ENCODE measurements at places on chromosomes 7 and 10.

GRCh38 chr7:15998617-15999016, 312.1 kb upstream of the MEOX2 start:
- DNase-seq: no peak

DNA sequence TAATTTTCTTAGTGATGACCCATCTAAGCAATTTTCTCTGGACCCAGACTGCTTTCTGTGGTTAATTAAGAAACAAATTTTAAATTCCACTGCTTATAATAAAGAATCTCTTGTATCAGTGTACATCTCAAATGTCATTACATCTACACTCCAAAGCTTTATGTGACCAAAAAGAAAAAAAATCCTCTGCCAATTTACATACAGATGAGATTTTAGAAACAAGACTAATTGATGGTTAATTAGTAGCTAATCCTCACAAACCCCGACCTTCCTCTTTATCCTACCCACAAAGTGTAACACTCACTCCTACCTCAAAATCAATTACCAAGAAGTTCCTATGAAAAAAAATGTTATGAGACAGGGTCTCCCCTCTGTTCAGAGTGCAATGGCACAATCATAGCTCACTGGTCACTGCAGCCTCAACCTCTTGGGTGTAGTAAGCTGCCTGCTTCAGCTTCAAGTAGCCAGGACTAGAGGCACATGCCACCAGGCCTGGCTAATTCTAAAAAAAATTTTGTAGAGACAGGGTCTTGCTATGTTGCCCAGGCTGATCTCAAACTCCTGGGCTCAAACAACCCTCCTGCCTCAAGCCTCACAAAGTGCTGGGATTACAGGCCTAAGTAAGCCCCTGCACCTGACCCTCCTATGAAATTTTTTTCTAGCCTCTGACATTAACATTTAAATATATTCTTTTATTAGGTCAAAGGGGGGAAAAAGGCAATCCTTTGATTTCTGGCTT, 14.8 kb downstream of the KIF5B start:
- no peak for DNase-seq

- DNase-seq: no peak
These were observed 209.1 kb downstream of the CREB5 start for GRCh38 chr7:28621369-28621841.

- DNase-seq: no peak
These were observed 6.9 kb upstream of the CALML5 start for GRCh38 chr10:5506246-5506645.

DNA sequence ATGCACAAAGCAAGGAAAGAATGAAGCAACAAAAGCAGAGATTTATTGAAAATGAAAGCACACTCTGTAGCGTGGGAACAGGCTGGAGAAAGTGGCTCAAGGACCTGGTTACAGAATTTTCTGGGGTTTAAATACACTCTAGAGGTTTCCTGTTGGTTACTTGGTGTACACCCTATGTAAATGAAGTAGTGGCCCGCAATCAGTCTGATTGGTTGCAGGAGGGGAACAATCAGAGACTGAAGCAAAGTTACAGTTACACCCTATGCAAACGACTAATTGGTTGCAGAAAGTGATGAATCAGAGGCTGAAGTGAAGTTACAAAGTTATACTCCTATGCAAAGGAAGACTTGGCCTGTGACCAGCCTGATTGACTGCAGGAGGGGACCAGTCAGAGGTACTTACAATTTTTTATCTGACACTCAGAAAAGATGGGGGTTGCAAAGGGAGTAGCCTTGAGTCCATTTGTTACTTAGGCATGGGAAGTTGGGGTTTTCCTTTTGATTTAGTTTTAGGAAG, 3.6 kb upstream of the MTPN start:
- peak; percentile 74 for DNase-seq

Measured in AG10803 (cell line).